ENCODE measurements at places on chromosomes 7 and 10. TPM values are rescaled to one million over a fixed set of nuclear protein-coding genes. Genes with fewer than 3 reads are reported as not detected.

DNA sequence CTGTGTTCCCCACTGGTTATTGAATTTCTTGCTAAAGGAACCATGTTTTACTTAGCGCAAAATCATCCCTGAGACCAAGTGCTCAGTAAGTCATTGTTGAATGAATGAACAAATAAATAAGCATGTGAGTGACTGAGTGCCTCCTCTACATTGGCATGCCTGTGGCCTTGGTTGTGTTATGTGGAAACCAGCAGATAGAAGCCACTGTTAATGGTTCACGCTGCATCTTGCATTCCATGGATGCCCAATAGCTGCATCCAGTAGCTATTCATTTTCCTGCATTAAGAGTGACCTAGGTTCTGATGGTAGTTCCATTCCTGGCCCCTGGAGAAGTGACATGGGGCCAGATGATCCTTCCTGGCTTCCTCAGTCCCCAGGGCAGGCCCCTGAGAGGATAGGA, 113.3 kb upstream of the BMPER start:
- DNase-seq = no peak

DNA sequence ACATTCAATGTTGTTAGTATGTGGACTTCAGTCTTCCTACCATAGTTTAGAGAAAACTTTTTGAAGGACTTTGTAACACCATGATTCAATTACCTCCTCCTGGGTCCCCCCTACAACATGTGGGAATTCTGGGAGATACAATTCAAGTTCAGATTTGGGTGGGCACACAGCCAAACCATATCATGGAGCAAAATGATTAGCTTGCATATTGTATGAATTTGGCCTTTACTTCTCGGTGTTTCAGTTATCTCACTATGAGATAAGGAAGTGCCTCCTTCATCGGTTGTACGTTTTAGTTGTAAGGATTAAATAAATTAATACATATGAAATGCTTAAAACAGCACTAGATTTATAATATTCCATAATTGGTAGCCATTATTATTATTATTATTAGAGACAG, 428.7 kb downstream of the EXOC4 start:
- no peak for DNase-seq

DNA sequence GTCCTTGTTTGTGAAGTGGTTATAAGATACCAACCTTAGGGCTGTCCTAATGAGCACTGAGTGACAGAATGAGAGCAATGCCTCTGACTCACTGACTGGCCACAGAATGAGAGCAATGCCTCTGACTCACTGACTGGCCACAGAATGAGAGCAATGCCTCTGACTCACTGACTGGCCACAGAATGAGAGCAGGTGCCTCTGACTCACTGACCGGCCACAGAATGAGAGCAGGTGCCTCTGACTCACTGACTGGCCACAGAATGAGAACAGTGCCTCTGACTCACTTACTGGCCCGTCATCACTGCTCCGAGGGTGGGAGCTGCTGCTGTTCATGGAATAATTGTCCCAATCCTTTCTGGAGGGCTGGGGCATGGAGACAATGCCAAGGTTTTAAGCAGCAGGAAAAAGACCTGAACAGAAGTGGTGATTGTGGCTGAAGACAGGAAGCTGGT, 265.2 kb upstream of the PPP2R2D start:
- DNase-seq = no peak

Gene VGF
- under 0.01 TPM for total RNA-seq

GRCh38 chr7:88357294-88357693, 50.6 kb upstream of the STEAP4 start:
- DNase-seq = no peak

- DNase-seq = no peak
Measured at GRCh38 chr10:32121648-32122047, 65.4 kb upstream of the KIF5B start.

Gene TLX1
- total RNA-seq = not detected

Gene ARHGEF5
- 4.3 TPM for total RNA-seq
